ENCODE measurements at places on chromosomes 7 and 10. TPM values are rescaled to one million over a fixed set of nuclear protein-coding genes. Genes with fewer than 3 reads are reported as not detected.
A peak's percentile ranks its signal among the peaks of the same experiment; 100 is the strongest.

The USP54 gene
- total RNA-seq: 26.7 TPM

GRCh38 chr7:28315565-28316410, 96.5 kb upstream of the CREB5 start:
- no peak for DNase-seq
- H3K27me3 ChIP-seq: peaks cover 8% of the 10 kb centered on the region
- no peaks in the 10 kb centered on the region for H3K36me3 ChIP-seq
- H3K4me3 ChIP-seq: peak overlapping the region; percentile 20
- peaks cover 32% of the 10 kb centered on the region for H3K4me1 ChIP-seq

DNA sequence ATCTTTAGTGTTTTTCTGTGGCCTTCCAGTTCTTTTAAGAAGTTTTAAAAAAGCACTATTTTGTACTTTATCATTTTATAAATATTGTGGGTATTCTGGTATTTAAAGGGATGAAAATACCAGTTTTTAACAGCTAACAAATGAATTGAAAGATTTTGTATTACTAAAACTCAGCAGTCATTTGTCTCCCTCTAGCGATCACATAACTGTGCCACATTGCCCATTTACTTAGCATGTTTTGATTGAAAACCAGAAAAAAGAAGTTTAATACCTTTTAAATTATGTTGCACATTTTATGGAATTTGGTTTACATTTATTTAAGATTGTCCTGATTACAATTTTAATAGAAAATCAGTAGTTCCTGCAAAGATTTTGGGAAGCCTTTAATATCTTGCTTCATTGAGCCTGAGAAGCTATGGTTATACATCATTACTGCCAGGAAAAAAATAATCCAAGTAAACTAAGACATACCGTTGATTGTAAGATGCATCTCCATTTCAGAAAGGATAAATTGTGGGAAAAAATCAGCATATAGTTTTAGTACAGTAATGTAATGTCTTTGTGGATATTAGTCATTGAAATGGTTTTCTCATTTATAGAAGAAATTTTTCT, 34.9 kb downstream of the TAX1BP1 start:
- H3K27ac ChIP-seq: no peak overlapping the region
- peaks cover 7% of the 10 kb centered on the region for H3K36me3 ChIP-seq
- H3K27me3 ChIP-seq: no peaks in the 10 kb centered on the region
- H3K4me1 ChIP-seq: peaks cover 2% of the 10 kb centered on the region

DNA sequence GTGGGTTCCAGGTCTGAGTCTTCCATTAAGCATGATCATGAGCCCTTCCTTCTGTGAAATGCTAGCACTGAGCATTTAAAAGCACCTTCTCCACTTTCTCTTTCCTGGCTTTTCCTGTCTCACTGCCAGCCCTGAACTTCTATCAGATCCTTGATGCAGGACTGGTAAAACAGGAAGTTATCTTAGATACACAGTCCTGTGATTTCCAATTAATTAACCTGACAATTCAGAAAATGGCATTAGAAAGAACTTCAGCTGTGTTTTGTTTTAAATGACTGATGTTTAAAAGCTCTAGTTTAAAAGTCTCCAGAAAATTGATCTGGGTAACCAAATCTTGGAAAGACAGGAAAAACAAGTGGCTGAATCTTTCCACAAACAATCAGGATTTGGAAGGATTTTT, 79.0 kb upstream of the MACROH2A2 start:
- peak overlapping the region; percentile 62 for H3K27ac ChIP-seq
- no peak overlapping the region for H3K4me3 ChIP-seq

Data from mesothelial cell of epicardium (in vitro differentiated cells).